ENCODE measurements at places on chromosomes 13 and 19.

DNA sequence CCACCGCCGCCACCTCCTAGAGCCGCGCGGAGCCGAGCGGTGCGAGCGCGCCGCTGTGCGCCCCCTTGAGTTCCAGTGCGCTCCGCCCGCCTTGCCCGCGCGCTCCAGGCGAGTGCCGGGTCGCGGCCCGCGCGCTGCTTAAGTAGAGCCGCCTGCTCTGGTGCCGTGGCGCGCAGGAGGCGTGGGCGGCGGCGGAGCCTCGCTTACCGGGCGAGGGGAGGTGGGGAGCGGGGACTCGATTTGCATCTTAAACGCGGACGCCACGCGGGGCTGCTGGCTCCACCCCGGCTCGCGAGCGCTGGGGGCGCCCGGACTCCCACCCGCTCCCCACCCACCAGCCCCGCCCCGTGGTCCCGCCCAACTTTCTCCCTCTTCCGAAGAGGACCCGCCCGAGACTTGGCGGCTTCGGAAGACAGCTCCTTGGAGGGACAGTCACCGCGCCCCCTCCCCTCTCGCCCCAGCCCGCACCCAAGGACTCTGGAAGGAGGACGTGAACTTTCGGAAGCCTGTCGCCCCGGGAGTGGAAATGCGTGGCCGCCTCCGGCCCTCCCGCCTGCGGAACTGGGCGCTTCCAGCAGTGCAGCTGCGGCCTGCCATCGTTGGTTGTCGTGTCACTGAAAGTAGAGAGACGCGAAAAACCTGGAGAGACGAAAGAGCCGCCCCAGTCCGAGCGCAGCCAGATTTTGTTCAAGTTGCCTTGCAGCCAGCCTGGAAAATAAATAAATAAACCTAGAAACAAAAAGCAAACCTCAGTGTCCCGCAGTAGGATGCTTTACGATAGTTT is at the start of gene KCTD12:
KCTD12 (minus strand) TSS at position 114 of the 784 bp plus-strand sequence. CDS start 257 bp downstream, outside the sequence.
- DNase-seq, result peak; percentile 60

- no peak for DNase-seq
Measured at GRCh38 chr19:13055213-13056051, 47.2 kb downstream of the LYL1 start.

GRCh38 chr19:13366529-13367143 is 139.6 kb downstream of the CACNA1A start:
- DNase-seq, result no peak

DNA sequence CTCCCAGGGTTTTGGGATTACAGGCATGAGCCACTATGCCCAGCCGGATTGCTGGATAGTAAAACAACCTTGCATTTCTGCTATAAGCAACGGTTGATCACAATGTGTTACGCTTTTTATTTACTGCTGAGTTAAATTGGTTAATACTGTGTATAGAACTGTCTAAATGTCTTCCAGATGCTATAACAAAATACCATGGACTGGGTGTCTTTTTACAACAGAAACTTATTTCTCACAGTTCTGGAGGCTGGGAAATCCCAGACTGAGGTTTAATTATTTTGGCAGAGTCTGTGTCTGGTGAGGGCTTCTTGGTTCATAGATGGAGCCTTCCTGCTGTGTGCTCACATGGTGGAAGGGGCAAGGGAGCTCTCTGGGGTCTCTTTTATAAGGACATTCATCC is 65.5 kb downstream of the ING1 start:
- no peak for DNase-seq

DNA sequence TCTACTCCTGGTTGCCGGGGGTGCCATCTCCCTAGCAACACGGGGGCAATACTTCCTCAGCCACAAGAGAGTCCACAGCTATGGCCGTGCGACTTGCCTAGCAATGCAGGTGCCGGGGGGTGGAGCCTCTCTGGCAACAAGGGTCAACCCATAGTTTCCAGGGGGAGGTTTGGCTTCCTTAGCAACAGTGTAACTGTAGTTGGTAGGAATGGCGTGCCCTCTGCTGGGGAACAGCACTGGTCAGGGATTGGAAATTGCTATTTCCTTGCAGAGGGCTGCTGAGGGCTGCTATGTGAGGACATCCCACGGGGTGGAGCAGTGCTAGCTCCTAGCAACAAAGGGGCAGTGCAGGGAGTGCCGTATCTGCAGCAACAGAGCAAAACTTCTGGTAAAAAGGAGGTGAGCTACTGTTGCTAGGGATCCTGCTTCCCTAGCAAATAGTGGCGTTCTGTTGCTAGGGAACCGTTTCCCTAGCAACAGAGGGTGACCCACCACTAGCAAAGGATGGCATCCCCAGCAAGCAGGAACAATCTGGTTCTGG is 7.0 kb upstream of the TMC4 start:
- no peak for DNase-seq

GRCh38 chr19:15859187-15859586 is 38.7 kb downstream of the CYP4F2 start:
- no peak for DNase-seq

DNA sequence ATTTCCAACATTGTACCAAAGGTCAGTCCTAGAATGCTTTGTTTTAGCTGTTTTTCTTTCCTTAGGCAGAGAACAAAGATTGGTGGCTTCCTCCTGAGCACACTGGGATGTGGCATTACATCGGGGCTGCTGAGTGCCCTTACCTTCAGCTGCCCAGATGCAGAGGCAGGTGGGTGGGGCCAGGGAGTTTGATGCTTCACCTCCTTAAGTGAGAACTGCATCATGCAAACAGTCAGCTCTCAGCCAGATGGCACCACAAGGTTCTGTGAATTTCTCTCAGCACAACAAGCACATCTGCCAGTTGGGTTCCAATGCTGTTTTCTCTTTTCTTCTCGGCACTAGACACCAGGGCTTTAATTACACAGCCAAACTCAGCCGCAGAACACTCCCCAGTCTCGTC is 87.4 kb upstream of the UBL3 start:
- no peak for DNase-seq

GRCh38 chr13:33352041-33352440 is 66.5 kb upstream of the STARD13 start:
- no peak for DNase-seq

DNA sequence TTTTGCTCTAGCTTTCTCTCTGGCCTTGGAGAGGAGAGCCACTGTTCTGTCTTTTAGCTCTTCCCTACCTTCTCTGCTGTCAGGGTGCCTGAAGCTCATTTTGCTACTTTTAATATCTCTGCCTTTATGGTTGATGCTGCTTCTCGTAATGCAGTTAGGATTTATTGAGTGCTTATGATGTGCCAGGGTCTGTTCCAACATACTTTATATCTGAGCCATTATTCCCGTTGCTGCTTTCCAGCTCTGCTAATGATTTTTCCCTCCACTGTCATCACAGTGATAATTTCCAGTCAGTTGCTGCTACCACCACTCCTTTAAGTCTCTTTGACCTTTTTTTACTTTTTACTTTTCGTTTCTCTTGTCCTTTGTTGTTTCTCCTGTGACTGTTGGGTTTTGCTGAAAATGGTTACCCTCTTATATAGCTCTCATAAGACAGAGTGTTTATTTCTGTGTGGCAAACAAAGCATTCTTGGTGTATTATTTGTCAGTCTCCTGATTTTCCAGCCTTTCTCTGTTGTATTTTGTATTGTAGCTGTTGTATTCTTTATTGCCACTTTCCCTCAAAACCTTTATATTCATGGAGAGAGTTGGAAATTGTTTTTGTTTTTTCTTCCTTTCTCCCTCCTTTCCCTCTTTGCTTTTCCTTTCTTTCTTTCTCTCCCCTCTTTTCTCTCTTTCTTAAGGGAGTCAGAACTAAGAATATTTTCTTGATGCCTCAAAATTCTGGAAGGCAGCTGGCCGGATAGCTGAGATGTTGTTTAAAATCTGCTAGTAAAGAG is 37.4 kb downstream of the COG6 start:
- DNase-seq, result no peak

- no peak for DNase-seq
Measured at GRCh38 chr19:11806354-11807098, 7.5 kb upstream of the ZNF440 start.

- no peak for DNase-seq
Measured at GRCh38 chr19:34173193-34173956, 1.1 kb downstream of the LSM14A start.

- no peak for DNase-seq
Measured at GRCh38 chr13:48295271-48295670, 8.3 kb upstream of the RB1 start.

DNA sequence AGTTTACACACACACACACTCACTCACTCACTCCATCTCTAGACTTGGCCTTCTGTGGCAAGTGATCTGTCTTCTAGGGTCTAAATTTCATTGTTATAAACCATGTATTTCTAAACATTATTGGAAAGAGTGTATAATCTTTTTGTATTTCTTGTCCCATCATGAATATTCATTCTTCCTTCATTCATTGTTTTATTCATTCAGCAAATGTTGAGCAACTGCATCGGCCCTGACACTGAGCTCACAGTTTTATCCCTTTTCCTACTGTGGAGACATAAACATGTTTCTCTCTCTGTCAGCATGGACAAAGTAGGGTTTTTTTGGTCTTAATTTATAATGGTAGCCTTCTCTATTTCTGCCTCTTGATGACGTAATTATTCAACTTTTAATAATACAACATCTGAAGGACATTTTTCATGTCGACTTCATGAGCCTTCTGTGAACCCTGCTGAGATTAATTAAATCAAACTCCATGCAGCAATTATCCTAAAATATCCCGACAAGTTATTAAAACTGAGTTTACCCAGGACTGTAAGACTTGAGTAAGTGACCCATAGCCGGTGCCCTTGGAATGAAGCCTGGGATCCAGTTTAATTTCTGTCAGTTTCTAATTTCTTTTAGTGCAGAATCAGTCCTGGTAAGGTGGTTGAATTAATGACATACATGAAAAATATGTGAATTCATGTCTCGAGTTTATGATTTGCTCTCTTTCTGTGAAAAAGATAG is 7.3 kb downstream of the SPATA13 start:
- no peak for DNase-seq

GRCh38 chr13:24071016-24071415 is 89.5 kb upstream of the SPATA13 start:
- no peak for DNase-seq

DNA sequence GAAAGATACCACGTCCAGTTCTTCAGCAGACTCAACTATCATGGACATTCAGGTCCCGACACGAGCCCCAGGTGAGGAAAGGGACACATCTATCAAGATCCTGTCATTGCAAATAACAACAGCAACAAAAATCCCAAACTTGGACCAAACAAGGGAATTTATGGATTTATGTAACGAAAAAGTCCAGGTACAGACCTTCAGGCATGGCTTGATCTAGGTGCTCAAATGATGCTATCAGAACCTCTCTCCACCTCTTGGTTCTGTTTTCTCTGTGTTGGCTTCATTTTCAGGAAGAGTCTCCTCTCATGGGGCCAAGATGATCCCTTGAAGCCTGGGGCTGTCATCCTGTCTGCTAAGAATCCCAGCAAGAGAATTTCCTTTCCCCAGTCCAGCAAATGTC is 2.9 kb downstream of the FXYD5 start:
- DNase-seq, result no peak

DNA sequence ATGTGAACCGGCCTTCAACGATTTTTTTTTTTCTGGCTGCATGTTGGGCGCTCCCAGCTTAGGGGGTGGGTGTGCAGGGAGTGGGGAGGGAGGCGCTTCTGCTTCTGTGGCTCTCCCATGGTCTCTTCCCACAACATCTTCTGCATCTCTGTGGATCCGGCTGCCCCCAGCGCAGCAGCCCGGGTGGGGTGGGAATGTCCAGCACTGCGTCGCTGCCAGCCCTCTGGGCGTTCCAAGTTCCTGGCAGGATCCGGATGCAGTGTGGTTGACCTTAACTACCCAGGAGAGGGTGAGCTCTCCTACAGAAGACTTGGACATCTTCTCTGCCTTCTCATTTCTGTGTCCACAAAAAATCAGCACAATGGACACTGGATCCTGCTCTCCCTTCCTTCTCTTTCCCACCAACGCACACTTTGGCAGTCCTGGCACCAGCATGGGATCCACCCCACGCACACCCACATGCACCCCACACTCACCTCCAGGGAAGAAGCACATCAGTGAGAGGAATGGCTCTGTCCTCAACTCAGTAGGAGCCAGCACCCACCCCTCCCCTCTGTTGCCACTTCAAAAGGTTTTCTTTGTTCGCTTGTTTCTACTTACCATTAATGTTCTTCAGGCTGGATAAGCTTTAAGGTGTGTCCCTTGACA is 177.3 kb downstream of the COL4A1 start:
- DNase-seq, result no peak

- DNase-seq, result no peak
Measured at GRCh38 chr19:11446652-11447301, 11.3 kb downstream of the PRKCSH start.

DNA sequence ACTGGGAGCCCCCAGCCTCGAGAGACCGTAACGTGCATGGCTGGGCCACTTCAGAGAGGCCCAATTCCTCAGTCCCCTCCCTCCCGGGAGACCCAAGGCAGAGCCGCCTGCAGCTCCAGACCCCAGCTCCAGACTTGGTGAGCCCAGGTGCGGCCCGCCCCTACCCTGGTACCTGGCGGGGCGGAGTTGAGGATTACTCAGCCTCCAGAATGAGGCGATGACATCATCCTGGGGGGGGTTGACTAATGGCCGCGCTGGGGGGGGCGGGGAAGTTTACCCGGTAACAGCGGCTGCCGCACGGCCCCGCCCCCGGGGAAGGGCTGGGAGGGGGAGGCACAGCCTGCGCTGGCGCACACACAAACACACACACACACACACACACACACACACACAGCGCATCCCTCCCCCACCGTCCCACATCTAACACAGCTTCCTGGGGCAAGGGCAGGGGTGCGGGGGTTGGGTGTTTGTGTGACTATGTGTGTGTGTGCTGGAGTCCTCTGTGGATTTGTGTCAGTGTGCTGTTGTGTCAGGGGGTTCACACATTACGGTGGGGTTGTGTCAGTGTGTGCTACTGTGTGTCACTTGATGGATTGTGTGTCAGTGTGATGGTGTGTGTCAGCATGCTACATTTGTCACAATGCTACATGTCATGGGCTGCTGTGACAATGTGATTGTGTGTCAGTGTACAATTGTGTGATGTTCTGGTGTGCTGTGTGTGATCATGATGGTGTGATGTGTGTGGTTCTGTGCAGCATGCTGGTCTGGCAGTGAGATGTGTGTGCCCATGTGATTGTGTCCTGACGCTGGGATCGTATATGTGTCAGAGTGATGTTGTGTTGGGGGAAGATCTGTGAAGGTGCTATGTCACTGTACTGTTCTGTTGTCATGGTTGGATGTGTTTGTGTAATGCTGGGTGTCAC is 10.3 kb upstream of the BBC3 start:
- DNase-seq, result peak; percentile 65

- DNase-seq, result no peak
Measured at GRCh38 chr19:41392775-41393174, 4.4 kb downstream of the EXOSC5 start.

GRCh38 chr19:2064788-2065524 is 13.9 kb upstream of the MKNK2 start:
- DNase-seq, result no peak

DNA sequence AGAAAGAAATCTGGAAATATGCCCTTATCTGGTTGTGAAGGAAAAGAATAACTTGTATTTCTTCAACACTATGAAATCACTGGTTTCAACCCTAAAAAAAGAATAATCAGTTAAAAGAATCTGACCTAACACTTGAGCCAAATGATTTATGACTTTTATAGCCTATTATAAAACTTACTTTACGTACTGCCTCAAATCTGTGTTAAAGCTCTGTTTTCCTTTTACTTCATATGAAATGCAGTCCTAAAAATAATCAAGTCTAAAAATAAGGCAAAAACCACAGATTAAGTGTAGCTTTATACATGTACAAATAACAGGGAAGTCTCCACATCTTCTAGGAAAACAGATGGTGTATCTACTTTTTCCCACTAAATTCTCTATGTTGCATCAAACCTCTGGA is 101.3 kb downstream of the VWA8 start:
- DNase-seq, result no peak
